Activated CD8-positive, alpha-beta memory T cell treated with anti-CD3 and anti-CD28 coated beads, Interleukin-2, amount 50 U/mL, for 48 hours (primary cell): ENCODE measurements at places on chromosomes 16 and 17.

DNA sequence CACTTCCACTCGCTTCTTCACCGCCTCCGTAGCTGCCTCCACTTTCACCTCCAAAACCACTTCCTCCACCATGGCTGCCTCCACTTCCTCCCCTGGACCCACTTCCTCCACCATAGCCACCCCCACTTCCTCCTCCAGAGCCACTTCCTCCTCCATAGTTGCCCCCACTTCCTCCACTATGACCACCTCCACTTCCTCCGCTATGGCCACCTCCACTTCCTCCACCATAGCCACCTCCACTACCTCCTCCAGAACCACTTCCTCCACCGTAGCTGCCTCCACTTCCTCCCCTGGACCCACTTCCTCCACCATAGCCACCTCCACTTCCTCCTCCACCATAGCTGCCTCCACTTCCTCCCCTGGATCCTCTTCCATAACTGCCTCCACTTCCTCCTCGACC, 4.5 kb downstream of the KRT9 start:
- no peak for DNase-seq

GRCh38 chr17:6350806-6351205, 84.1 kb downstream of the AIPL1 start:
- no peak for DNase-seq

- DNase-seq, result no peak
These were observed 78.9 kb downstream of the CMIP start for GRCh38 chr16:81523387-81524115.

DNA sequence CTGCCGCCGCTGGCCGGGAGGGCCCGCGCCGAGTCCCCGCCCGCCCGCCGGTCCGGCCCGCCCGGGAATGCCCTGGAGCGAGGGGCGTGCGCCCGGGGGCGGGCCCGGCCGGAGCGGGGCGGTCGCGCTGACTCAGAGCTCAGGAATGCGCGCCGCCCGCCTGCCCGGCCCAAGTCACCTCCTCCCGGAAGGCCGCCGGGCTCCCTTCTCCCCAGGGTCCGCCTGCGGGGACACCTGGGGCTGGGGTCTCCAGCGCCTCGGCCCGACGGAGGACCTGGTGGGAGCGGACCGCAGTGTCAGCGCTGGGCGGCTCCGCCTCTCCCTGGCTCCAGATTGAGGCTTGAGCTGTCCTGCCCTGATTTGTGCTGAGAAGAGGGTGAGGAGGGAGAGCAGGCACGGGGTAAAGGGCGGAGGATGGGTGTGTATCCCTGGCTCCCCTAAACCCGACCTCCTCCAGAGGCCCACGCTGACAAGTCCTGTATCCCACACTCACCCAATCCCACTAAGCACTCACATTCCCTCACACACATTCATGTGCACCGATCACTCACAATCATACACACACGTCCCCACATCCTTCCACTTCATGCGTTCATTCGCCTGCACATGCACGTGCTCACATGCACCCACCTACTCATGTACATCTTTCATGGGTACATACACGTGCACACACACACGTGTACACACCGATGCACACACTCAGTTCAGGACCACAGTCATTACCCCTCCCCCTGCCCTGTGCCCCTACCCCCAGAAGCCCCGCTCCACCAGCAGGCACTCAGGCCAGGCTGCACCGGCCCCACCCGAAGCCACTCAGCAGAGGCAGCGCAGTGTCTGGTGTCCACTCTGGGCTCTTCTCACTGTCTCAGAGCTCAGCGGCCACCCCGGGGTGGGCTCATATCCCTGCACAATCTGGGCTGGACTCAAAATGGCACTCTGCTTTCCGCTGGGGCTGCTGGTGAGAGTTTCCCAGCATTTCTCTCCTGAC, at the start of gene RHBDF1:
Gene RHBDF1, minus strand, starts transcription at position 71 of the 988 bp plus-strand sequence. CDS start 7,616 bp downstream, outside the sequence.
- no peak for DNase-seq

DNA sequence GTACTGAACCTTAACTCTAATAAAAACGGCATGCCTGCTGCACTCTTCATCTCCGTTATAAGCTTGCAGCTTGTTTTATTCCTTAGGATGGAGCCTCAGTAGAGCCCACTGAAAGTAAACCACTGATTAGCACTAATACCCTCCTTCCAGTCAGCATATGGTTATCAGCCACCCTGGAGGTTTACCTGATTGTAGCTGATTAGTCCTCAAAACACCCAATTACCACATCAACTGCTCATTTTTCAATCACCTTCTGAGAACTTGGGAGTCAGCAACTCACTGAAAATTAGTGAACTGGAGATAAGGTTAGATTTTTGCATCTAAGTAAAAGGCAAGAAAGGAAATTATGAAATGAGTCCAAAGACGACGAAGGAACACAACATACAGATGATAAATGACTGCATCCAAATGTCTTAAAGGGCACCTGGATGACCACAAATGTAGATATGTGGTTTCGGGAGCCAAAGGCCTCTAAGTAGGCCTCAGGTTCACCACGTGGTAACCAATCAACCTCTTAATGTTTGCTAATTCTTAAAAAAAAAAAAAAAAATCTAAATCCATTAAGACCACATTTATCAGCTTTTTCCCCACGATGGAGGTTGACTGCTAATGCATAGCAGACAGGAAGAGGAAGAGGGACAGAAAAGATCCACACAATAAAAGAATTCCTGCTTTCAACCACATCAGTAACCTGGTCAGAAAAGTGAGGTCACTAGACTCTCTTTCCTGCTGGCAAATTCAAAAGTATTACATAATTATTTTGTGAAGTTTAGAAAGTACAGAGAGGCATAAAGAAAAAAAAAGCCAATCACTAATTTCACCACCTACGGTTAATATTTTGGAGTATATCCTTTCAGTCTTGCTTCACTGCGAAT, 28.0 kb downstream of the DCUN1D3 start:
- no peak for DNase-seq

GRCh38 chr16:29982560-29983419, 9.1 kb downstream of the TAOK2 start:
- no peak for DNase-seq

GRCh38 chr17:48037036-48037837, at the start of gene COPZ2:
Gene COPZ2 (minus strand): TSS chr17:48037797. CDS start chr17:48037777, 20 bp downstream.
- DNase-seq, result peak; percentile 81

- DNase-seq, result no peak
These were observed 3.4 kb downstream of the SKA2 start for GRCh38 chr17:59151591-59151990.

DNA sequence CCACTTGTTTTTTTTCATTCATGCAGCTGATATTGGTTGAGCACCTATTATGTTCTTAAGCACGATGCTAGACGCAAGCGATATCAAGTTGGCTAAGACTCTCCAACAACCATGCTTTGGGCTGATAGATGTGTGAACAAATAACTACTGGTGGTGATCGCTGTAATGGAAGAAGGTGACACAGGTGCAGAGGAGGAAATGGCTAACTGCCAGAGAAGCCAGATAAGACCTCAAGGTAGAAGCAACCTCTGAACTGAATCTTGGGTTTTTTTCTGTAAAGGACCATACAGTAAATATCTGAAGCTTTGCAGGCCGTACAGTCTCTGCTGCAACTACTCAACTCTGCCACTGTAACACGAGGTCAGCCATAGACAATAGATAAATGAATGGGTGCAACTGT, 97.9 kb downstream of the C17orf67 start:
- no peak for DNase-seq

DNA sequence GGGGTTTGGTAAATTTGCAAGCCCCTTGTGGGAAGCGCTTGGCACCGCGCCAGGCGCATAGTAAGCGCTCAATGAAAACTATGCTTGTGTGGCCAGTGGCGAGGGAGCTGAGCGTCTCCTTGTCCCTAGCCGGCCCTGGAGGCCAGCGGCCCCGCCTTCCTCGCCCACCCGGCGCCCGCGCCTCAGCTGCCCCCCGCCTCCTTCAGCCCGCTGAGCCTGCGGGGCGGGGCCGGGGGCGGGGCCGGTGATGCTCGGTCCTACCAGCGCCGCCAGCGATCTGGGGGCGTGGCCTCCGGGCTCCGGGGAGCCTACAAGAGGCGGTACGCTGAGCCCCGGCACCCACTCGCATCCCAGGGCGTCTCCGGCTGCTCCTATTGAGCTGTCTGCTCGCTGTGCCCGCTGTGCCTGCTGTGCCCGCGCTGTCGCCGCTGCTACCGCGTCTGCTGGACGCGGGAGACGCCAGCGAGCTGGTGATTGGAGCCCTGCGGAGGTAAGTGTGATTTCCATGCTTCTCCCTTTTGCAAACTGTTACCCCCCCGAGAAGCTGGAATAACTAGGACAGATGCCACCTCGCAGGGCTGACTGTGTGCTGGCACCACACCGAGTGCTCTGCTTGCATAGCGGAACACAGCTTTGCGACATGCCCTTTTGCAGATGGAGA, at the start of gene CRISPLD2:
Gene CRISPLD2, plus strand, starts transcription at position 342 of the 661 bp plus-strand sequence. CDS start 18,511 bp downstream, outside the sequence.
- DNase-seq, result peak; percentile 91

- no peak for DNase-seq
These were observed 66.1 kb downstream of the GTF3C1 start for GRCh38 chr16:27483624-27484023.

GRCh38 chr17:32909787-32910369, 18.1 kb upstream of the TMEM98 start:
- DNase-seq, result no peak

DNA sequence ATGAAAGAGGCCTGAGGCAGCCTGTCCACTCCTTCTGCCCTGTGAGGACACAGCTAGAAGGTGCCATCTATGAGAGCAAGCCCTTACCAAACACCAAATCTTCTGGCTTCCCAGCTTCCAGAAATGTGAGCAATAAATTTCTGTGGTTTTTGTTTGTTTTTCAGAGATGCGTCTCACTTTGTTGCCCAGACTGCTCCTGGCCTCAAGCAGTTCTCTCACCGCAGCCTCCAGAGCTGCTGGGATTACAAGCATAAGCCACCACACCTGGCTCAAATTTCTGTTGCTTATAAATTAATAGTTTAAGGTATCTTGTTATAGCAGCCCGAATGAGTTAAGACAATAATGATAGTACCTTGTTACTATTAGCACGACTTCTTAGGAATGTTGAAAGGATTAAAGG, 12.5 kb upstream of the SLC16A11 start:
- no peak for DNase-seq

- no peak for DNase-seq
These were observed 390 bp downstream of the FOXL1 start for GRCh38 chr16:86578611-86579267.

DNA sequence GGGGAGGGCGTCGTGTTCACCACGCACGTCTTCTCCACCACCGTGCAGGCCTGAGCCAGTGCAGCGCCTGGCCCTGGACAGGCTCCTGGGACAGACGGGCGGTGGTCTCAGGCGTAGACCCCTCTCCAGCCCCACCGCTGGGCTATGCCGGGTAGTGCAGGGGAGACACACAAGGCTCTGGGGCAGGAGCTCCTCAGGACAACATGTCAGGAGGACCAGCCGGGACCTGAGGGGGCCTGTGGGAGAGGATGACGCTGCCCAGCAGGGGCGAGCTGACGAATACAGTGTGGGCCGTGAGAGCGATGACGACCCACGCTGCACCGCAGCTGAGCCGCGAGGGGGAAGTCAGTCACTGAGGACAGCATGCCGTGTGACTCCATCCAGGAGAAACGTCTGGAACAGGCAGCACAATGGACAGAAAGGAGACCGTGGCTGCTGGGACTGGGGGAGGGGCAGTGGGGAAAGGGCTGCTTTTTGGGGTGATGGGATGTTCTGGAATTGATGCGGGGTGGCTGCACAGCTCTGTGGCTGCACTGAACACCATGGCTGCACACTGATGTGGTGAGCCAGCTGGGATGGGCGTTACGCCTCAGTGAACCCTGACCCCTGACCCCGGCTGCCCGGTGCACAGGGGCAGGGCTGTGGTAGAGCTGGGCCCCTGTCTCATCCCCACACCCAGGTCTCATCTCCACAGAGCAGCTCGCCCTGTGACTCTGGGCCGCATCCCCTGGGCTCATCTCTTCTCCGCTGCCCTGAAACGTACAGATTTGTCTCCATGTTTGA, 20.2 kb downstream of the DNASE1 start:
- DNase-seq, result no peak

- no peak for DNase-seq
These were observed 18.5 kb downstream of the WDR45B start for GRCh38 chr17:82629748-82630147.

- DNase-seq, result no peak
These were observed 6.8 kb downstream of the RUSF1 start for GRCh38 chr16:31501226-31501965.

GRCh38 chr16:57798267-57798810, 4.0 kb downstream of the KIFC3 start:
- no peak for DNase-seq

- DNase-seq, result no peak
These were observed 43.6 kb downstream of the SOCS3 start for GRCh38 chr17:78316115-78316866.
